Fibroblast of skin of scalp (primary cell): ENCODE measurements at places on chromosomes 1 and 21.
A peak's percentile ranks its signal among the peaks of the same experiment; 100 is the strongest.

DNA sequence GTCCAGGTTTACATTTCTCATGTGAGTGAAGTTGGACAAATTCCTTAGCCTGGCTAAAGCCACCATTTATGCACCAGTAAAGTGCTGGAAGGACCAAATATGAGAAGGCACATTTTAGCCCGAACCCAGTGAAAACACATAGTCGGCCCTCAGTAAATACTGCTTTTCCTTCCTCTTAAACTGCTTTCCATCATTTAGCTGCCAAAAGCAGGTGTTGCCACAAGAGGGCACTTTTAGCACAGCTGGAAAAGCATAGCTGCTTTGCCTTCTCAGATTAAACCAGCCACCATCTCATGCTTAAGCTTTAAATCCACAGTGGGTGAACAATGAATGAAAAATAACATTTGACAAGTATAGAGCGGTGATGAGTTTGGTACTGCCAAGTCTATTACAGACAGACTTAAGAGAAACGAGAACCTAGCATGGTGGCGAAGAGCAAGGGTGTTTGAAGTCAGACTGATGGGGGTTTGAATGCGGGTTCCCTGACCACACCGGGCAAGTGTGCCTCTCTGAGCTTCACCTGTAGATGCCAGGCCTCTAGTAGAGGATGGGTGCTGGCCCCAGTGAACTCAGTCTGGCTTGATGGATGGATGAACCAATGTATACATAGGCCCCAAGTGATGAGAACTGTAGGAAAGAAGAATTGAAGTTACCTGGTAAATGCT is 57.8 kb downstream of the SLC35D1 start:
- peak; percentile 73 for DNase-seq

GRCh38 chr1:17075470-17076255 is 21.8 kb upstream of the SDHB start:
- peak; percentile 6 for DNase-seq

DNA sequence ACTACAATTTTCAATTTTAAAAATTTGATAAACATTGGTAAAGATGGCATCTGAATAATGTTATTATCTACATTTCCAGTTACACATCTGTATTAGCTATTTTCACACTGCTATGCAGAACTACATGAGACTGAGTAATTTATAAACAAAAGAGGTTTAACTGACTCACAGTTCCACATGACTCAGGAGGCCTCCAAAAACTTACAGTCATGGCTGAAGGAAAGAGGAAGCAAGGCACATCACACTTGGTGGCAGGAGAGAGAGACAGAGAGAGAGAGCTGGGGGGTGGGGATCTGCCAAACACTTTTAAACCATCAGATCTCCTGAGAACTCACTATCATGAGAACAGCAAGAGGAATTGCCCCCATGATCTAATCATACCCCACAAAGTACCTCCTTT is 850.0 kb downstream of the LTN1 start:
- peak; percentile 79 for DNase-seq

DNA sequence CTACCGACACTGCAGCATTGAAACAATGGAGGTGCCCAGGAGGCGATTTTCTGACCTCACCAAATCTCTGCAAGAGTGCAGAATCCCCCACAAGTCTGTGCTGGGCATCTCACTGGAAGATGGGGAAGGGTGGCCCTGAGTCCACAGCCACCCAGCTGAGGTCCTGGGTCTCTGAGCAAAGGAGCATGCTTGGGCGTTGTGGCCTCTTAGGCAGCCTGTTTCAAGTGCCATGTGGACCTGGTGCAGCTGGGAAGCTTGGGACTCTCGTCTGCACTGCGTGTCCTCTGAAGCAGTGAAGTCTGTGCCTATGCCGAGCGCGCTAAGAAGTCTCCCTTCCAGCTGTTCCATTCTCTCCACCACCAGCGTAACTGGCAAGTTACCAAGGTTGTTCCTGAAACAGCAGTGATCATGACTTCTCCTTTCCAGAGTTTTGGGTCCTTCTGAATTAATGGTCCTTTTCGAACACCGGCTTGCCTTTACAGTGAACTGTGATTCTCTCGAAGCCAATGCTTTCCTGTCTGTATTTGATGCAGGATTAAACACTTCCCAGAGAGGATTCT is 5.0 kb upstream of the PLA2G2C start:
- no peak for DNase-seq

DNA sequence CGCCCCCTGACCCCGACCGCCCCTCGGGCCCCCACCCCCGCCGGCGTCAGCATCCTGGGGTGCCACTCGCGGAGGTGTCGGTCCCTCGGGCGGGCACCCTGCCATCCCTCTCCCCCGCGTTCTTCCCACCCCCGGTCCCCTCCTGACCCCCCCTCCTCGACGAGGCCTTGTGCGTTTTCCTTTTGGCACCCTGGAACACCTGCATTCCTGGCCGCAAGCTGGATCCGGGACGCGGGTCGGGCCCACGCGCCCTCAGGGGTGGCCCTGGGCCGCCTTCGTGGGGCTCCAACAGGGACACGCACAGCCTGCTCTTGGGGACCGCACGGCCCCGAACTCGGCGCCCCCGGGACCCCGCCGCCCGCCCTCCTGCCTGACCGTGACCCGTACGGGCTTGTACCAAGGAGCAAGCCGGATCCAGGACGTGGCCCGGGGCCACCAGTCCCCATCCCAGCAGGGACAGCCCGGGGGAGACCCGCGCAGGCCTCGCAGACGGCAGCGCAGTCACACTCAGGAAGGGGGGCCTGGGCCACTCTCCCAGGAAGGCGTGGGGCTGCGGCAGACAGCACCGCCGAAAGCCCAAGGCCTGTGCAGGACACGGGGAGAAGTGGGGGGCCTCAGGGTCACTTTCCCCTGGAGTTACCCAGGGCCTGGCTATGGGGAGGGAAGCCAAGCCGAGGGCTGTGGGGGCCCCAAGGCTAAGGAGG is 579 bp upstream of the SLC19A1 start:
- no peak for DNase-seq

GRCh38 chr1:197737916-197738315 is 37.4 kb downstream of the DENND1B start:
- no peak for DNase-seq
